ENCODE measurements at places on chromosomes 3 and 15. TPM values are rescaled to one million over a fixed set of nuclear protein-coding genes. Genes with fewer than 3 reads are reported as not detected.

DNA sequence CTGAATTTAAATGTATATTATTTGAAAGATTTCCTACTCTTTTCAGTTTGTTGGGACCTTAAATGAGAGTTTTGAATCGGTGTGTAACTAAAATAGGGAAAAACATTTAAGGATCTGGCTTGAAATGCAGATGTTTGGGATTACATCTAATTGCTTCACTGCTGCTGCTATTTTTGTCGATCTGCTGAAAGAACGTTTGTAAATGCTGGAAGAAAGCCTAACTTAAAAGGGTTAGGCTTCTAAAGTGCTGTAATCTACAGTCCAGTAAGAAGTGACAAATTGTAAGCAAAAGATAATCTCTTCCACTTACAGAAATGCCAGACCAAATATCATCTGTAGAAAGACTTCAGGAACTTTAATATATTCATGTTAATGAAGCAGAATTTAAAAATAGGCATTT lies 691.6 kb downstream of the ZNF385D start:
- DNase-seq = no peak

- DNase-seq = peak; percentile 45
Observed at GRCh38 chr3:55654123-55654760, 167.1 kb upstream of the WNT5A start.

The RBM6 gene
- 173 TPM for total RNA-seq

GRCh38 chr3:178532476-178532875 lies 3.8 kb upstream of the KCNMB2 start:
- DNase-seq = no peak

- no peak for DNase-seq
Observed at GRCh38 chr3:50078622-50079021, 10.1 kb upstream of the RBM5 start.

DNA sequence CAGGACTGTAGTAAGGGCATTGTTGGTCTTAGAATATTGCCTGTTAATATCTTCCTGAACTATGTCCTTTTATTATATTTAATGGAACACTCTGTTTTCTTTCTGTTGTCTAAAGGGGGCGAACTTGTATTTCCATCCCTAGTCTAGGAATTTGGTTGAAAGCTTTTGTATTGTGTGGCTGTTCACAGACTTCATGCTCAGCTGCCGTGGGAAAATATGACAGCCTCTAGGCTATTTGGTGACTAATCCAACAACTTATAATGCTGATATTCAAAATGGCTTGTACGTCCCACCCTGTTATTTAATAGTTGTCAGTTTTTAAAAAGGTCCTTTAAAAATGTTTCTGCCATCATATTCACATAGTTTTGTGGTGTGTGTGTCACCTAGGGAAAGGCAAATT lies 202.6 kb downstream of the KLHL25 start:
- no peak for DNase-seq

- no peak for DNase-seq
Observed at GRCh38 chr15:100973351-100974111, 54.4 kb downstream of the LRRK1 start.

GRCh38 chr3:170437176-170437575 lies 18.5 kb downstream of the CLDN11 start:
- DNase-seq = no peak

DNA sequence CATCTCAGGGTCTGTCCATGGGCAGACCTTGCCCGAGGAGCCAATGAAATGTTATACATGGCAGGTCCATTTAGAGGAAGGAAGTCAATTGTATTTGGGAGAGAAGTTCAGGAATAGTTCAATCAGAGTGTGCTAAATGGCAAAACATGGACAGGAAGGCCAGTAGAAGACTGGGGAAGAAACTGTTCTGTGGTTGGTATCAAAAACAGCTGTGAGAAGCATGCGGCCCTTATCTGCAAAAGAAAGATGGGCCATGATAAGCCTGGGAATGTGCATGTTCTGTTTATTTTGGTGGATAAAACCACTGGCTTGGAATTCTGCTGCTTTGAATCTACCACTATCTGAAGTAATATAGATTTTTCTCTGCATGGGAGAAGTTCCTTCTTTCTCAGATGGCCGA lies 100.4 kb downstream of the MCTP2 start:
- DNase-seq = no peak

The IL17RD gene
- total RNA-seq = 0.36 TPM

- no peak for DNase-seq
Observed at GRCh38 chr3:73653877-73654276, 29.1 kb upstream of the PDZRN3 start.

- DNase-seq = no peak
Observed at GRCh38 chr3:14520967-14521366, 19.2 kb downstream of the GRIP2 start.

- DNase-seq = no peak
Observed at GRCh38 chr3:165624761-165625160, 212.5 kb downstream of the BCHE start.

The NR2E3 gene
- total RNA-seq = not detected

The ZFAND6 gene
- 86.2 TPM for total RNA-seq

DNA sequence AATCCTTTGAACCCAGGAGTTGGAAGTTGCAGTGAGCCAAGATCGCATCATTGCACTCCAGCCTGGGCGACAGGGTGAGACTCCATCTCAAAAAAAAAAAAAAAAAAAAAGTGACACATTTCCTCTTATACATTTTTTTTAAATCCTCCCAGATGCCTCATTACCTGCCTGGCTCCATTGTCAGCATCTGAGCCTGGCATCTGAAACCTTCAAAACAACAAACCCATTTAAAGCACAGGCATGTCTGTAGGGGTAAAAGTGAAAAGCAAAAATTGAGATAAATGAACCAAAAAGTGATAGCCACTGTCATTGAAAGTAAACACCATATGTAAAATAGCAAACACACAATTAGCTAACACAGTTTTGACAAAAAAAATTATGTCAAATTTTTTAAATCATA lies 38.6 kb downstream of the OSBPL10 start:
- DNase-seq = peak; percentile 64

DNA sequence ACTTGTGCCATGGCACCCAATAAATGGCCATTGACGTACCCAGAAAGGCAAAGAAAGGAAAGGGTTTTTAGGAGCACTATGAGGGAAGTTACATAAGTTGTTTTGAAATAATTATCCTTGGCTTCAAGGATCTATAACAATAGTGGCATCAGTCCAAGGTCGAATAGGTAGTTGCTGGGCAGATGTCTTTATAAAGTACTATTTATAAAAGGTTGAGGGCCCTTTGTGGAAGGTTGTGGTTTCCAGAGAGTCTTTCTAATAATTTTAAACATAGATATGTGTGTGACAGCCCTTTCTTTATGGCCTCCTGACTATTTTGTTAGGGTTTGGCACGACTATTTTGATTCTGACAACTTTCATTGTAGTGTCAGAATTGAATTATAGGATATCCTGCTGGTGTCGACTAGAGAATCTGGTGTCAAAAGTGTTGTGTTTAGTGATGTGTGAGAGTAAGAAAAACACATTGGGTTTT lies 260.5 kb downstream of the PYDC2 start:
- no peak for DNase-seq

DNA sequence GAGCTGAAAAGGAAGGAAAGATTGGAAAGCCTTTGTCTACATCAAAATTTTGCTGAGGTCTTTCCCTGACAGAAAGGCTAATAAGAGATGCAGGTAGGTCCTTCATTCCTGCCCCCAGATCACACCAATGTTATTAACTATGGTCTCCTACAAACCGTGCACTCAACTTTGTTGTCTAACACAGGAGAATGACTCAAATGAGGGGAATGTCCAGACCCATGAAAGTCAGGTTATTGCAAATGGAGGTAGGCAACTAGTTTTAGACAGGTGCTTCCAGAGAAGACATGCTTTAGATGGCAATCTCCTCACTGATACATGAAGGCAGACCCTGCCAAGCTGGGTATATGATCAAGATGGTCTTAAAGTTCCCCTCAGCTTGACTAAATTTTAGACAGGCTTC lies 51.0 kb downstream of the NFKBIZ start:
- DNase-seq = no peak

DNA sequence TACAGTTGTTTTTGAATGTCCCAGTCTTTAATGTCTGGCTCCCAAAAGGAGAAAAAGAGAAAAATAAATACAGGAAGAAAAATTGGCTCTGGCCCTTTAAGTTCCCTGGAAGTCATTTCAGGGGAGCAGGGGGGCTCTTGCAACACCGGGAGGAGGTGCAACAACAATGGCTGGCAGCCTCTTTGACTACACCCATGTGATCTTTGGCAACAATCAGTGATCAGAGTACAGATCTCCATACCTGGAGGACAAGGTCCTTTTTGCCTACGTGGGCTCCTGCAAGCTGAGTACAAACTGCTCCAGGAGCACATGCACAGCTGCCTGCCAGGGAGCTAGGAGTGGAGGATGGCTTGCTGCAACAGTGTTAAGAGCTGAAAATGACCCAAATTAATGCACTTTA lies 63.9 kb downstream of the GLCE start:
- DNase-seq = no peak

The EFCC1 gene
- not detected for total RNA-seq

GRCh38 chr3:122063908-122064307 lies 8.7 kb downstream of the CD86 start:
- peak; percentile 56 for DNase-seq

The ZNF445 gene
- 11.7 TPM for total RNA-seq

- no peak for DNase-seq
Observed at GRCh38 chr15:92690395-92690794, 34.8 kb upstream of the FAM174B start.
